ENCODE measurements at places on chromosomes 12 and 14.

- DNase-seq = peak; percentile 93
Measured at GRCh38 chr14:54175298-54175942, 218.8 kb upstream of the BMP4 start.

DNA sequence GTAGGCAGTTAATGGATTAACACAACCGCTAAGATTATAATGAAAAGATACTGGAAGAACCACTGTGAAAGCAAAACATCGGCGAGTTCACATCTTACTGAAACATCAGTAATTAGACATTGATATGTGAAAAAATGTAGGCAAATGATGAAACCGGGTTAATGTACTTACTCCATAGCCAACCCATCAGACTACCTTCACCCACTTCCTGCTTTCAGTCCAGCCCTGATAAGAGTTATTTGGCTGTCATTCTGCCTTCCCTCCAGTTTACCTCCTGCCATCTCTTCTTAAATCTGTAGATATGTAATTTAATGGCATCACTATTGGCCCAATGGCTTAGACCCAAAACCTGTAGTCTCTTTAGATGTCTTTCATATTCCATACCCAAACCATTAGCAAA, 46.0 kb upstream of the LGR5 start:
- DNase-seq = no peak

DNA sequence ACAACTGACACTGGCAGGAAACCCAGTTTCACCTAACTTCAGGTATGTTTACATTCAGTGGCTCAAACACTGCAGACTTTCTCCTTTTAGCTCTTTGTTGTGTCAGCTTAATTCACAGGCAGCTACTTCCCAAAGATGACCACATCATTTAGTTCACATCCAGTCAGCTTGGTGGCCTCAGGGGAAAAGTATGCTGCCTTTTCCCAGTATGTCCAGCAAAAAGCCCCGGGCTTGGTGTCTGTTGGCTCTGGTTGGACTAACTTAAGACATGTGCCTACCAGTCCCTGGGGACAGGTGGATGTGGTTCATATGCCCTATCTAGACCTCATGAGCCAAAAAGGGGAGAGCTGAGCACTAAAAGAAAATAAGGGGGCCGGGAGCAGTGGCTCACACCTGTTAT, 56.4 kb downstream of the GOLGA5 start:
- DNase-seq = no peak

GRCh38 chr14:93825235-93825553, 36.9 kb upstream of the PRIMA1 start:
- no peak for DNase-seq

DNA sequence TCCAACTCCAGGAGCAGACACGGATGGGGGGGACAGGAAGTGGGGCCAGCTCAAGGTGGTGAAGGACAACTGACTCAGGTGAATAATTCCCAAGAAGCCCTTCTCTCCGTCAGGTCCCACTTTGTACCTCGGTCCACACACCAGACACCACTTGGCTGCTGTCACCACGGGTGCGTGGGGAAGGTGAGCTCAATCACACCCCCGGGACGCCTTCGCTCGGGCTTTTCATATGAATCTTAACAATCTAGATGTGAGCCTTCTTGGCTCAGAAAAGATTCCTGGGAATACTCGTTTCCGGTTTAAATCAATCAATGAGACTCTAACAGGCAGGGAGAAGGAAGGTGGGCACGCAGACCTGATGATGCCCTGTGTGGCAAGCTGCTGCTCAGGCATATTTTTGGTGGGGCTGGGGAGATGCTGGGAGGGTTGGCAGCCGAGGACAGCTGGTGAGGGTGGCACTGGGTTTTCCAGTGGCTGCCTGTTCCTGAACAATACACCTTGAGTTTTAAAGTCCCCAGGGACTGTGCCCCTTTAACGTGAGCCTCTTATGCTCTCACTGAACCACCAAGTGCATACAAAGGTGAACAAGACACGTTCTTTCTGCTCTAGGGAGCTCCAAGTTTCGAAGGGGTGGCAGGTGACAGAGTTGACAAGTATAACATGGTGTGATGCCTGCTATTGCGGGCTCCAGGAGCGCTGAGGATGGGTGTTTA, 5.1 kb downstream of the TESC start:
- no peak for DNase-seq

DNA sequence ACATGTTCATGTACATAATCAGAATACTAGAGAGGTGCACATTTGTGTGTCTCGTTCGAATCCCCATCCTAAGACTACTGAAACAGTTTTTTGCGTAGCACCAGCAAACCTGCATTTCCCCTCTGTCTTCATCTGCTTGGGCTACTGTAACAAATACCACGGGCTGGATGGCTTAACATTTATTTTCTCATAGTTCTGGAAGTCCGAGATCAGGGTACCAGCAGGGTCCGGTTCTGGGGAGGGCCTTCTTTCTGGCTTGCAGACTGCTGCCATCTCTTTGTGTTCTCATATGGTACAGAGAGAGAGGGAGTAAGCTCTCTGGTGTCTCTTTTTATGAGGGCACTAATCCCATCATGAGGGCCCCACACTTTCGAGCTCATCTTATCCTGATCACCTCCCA, 30.6 kb downstream of the KLC1 start:
- no peak for DNase-seq

- DNase-seq = peak; percentile 89
Measured at GRCh38 chr14:49633640-49634546, 1.2 kb downstream of the DNAAF2 start.

GRCh38 chr12:105332925-105333324, 2.4 kb downstream of the C12orf75 start:
- no peak for DNase-seq

- DNase-seq = peak; percentile 20
Measured at GRCh38 chr12:120257041-120257821, 8.3 kb downstream of the PXN start.

GRCh38 chr12:55816881-55817344, 611 bp downstream of the SARNP start:
- DNase-seq = no peak

DNA sequence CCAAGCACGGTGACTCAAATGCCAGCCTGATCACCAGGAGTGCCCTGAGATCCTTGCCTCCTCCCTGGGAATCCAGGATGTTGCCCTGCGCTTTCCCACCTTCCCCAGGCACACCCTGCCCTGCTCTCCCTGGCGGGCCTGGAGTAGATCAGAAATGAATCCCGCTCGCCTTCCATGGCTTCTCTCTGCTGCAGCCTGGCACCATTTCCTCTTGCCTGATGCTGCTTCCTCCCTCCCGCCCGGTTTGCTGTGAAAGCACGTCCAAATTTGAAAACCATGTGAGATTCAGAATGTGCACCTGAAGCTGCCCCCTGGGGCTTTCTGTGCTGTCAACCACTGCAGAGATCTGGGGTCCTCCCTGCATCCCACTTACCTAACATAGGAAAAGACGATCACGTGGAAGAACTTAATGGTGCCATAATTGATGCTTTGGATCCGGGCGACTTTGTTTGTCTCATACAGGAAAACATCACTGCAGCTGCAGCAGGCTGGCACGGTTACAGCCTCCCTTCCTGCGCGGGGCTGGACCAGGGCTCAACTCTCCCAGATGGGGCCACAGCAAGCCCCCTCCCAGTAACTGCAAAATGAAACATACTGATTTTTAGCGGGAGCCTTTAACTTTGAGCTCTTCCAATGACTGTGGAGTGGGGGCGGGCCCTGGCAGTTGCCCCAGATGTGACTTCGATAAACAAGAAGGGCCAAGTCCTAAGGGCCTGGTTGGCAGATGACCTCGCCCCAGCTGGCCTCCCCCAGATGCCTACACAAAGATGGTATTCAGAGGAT, 24.9 kb upstream of the C12orf76 start:
- DNase-seq = peak; percentile 13

GRCh38 chr12:76445462-76445861, 97.2 kb upstream of the BBS10 start:
- DNase-seq = no peak

GRCh38 chr12:14884458-14884878, 1.2 kb downstream of the MGP start:
- peak; percentile 82 for DNase-seq

- DNase-seq = peak; percentile 92
Measured at GRCh38 chr14:61462566-61463193, 141.3 kb downstream of the PRKCH start.

DNA sequence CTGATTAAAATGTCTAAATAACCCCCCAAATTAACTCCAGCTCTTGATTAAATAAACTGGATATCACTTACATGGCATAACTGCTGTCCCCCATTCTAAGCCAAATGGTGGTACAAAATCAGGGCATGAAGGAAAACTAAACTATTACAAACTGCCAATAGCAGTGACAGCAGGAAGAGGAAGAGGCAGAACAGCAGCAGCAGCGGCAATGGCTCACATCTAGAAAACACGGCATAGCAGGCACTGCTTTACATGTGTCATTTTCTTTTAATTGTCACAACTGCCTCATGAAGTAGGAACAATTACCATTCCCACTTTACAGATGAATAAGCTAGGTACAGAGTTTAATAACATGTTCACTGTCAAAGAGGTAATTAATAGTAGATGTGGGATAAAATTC, 92.0 kb downstream of the EPS8 start:
- DNase-seq = no peak

DNA sequence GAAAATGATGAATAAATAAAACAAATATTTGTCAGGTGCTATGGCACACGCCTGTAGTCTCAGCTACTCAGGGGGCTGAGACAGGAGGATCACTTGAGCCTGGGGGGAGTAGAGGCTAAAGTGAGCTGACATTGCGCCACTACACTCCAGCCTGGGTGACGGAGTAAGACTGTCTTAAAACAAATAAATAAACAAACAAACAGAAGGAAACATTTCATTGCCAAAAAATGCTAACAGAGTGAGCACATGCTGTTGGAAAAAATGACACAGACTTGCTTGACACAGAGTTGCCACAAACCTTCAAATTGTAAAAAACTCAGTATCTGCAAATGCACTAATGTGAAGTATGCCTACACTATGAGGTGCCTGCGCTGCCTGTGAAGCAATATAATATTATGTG, 50.8 kb upstream of the AP4S1 start:
- DNase-seq = no peak
